SHP77 (cell line): ENCODE measurements at places on chromosomes 5 and 9.

DNA sequence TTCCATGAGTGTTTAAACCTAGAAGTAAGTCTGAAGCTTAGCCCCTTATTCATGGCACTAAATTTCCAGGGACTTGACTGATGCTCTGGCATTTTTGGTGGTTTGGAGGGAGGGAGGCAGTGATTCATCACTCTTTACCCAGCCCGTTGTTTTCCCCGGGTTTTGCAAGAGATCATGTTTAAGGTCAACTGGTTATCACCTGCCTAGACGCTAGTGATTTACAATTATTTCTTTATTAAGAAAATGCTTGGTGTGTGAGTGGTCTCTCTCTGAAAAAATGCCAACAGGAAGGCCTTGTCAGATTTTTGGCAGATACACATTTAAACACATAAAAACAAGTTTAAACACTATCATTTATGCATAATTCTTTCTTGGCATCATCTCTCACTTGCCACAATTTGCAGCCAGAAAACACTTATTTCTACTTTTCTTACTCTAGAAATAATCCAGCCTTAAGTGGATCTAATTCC lies 737.9 kb upstream of the ZNF608 start:
- DNase-seq = peak; percentile 24

DNA sequence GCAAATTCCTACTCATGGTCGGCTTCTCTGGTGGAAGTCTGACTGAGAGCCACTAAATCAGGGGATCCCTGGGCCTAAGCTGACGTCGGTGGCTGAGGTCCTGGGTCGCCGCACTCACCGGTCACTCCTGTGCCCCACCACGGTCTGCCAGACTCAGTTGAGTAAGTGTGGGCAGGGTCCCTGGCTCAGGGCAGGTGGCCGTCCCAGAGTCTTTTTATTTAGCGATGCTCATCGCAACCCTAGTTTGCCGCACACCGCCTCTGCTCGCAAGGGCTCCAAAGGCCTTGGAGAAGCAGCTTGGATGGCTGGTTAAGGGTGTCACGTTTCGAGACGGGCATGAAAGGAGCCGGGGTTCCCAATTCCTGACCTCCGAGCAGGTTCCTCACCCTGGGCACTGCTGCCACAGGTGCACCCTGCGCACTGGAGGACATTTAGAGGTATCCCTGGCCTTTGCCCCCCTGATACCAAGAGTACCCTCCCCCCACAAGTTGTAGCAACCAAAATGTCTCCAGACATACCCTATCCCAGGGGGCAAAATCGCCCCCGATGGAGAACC lies 59.9 kb downstream of the NSUN2 start:
- DNase-seq = no peak

DNA sequence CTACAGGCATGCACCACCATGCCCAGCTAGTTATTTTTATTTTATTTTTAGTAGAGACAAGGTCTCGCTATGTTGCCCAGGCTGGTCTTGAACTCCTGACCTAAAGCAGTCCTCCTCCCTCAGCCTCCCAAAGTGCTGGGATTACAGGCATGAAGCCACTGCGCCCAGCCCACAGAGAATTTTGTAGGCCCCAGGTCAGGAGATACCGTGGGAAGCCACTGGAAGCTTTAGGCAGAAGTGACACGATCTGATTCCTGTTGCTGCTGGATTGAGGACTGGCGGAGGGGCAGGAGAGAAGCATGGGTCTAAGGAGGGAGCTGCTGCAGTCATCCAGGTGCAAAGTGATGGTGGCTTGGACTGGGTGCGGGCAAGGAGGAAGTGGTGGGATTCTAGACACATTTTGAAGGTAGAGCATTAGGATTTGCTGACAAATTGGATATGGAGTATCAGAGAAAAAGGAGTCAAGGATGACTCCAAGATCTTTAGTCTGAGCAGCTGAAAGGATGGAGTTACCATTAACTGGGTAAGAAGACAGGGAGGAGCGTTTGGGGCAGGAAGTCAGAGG lies 20.7 kb downstream of the TCF7 start:
- no peak for DNase-seq

GRCh38 chr5:180689775-180690174 lies 40.4 kb upstream of the FLT4 start:
- no peak for DNase-seq

DNA sequence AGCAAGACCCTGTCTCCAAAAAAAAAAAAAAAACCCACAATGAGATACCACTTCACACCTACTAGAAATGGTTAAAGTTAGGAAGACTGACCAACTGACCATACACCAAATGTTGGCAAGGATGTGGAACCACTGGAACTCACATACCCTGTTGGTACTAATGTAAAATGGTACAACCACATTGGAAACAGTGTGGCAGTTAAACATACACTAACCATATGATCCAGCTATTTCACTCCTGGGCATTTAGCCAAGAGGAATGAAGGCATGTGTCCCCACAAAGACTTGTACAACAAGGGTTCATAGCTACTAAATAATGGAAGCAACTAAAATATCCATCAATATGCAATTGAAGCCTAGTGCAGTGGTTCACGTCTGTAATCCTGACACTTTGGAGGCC lies 21.3 kb downstream of the NAIF1 start:
- no peak for DNase-seq

GRCh38 chr9:26802921-26803320 lies 89.7 kb downstream of the CAAP1 start:
- DNase-seq = no peak
